GM03348 (cell line): ENCODE measurements at places on chromosomes 5 and 9.

- DNase-seq: no peak
Measured at GRCh38 chr5:178392931-178393394, 160.4 kb upstream of the PHYKPL start.

DNA sequence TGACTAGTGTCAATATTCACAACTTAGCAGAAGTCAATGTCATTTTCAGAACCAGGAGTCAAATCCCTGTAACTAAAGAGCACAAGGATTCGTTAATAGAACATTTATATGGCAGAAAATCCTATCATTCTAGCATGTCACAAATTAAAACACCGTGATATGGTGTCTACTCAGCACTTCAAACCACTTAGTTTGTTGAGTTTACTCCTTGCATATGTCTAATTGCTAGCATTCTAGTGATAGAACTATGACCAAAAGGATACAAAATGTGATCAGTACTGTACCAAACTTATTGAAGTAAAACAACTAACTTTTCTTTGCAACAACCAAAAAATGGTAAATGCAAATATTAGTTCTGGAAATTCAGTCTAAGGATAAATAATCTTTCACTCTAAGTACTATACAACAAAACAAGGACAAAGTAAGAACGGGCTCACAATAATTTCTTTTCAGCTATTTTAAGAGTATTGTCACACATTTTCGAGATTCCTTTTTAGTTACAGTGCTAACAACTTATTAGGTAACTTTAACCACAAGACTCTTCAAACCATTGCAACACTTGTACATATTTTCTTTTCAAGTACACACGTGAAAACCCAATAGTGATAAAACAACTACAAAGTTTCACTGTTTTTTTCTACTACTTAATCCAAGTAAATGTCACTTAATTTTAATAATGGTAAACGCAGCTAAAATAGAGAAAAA, 845.2 kb upstream of the CDH10 start:
- no peak for DNase-seq

- no peak for DNase-seq
Measured at GRCh38 chr5:180974612-180975315, 13.9 kb upstream of the BTNL3 start.

- DNase-seq: no peak
Measured at GRCh38 chr5:9201761-9202160, 344.1 kb downstream of the SEMA5A start.

GRCh38 chr5:66324357-66324756, 180.3 kb downstream of the SREK1 start:
- no peak for DNase-seq

DNA sequence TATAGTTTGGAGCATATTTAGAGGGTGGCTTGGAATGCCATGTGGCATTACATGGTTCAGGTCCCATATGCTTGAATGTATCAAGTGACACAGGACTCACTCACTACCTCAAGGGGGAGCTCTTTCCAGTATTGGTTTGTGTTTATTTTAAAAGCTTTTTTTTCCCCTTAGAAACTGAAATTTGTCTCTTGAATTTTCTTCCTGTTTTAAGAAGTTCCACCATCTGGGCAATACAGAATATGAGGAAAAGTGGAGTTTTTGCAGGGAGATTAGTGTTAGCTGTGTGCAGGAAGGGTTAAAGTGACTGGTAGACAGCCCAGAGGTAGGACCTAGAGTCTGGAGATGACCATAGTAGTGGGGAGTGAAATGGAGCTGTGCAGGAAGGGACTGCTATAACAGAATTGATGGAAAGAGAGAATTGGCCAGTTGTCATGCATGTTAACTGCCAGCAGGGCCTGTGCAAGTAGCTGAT, 36.6 kb downstream of the CTNNA1 start:
- DNase-seq: peak; percentile 39

DNA sequence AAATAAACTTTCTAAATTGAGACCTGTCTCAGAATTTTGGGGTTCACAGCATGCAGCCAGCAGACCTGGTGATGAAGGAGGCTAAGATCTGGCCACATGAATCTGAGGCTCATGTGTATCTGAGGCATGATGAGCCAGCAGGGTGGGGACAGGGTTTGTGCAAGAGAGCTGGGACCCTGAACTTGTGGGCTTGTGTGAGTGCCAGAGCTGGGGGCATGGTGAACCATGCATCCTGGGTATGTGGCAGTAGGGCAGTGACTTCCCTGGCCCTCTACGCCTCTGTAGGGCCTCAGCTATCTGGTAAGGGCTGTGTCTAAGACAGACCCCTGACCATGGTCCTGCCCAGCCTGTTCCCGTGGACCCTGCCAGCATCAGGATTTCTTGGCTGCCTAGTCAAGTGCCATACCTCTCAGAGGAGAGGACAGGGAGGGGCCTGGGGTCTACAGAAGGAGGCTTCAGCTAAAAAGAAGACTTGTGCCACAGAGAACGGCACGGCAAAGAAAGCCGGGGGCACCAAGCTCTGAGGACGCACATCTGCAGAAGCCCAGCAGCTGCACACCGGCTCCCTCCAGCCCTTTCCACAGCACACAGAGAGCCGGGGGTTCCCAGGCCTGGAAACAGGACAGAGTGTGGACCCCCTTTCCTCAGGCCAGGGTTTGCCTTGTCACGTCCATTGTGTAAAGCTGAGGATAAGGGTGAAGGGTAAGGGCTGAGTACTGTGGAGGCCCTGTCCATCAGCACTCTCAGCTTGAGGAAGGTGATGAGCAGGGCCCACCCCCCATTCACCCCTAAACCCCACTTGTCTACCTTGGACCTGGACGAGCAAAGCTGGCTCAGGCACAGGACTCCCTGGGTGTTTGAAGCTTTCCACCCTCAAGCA, 130.1 kb downstream of the MRPL36 start:
- DNase-seq: no peak

GRCh38 chr9:91420501-91421127, 3.0 kb downstream of the NFIL3 start:
- DNase-seq: no peak

DNA sequence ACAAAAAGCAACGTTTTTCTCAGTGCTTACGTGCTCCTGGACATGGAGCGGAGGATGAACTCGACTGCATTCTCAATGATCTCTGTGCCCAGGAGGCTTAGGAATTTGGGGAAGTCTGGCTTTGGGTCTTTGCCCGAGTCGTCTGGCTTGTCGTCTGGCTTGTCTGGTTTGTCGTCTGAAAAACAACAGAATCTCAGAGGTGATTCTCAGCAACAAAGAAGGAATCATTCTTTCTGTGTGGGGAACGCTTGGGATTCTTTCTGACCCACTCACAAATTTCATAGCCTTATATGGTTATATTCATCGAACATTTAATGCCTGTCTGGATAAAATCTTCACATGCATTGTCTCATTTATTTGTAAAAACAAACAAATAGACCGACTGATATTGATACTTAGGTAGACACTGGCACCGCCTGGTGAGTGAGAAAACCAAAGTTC, 4.7 kb downstream of the C5orf46 start:
- peak; percentile 4 for DNase-seq

DNA sequence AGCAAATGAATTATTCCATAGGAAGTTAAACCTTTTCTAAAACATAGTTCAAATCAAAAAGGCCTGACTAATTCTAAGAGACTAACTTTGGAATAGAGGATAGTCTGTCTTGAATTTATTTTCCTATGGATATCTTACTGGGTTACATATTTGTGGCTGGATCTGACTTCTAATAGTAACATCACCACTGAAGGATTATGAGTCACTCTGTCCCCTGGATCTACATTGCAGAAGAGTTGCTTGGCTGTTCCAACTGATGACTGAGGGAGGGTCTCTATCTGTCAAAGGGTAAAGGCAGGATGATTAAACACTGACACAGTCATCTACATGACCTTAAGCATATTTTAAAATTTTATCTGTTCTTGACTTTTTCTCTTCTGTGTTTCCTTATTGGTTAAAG, 119.6 kb upstream of the FST start:
- peak; percentile 67 for DNase-seq

- no peak for DNase-seq
Measured at GRCh38 chr5:177610770-177611445, 11.0 kb downstream of the B4GALT7 start.

- no peak for DNase-seq
Measured at GRCh38 chr9:127300886-127301447, 36.4 kb downstream of the GARNL3 start.

GRCh38 chr5:31492869-31493268, 39.0 kb downstream of the DROSHA start:
- no peak for DNase-seq

DNA sequence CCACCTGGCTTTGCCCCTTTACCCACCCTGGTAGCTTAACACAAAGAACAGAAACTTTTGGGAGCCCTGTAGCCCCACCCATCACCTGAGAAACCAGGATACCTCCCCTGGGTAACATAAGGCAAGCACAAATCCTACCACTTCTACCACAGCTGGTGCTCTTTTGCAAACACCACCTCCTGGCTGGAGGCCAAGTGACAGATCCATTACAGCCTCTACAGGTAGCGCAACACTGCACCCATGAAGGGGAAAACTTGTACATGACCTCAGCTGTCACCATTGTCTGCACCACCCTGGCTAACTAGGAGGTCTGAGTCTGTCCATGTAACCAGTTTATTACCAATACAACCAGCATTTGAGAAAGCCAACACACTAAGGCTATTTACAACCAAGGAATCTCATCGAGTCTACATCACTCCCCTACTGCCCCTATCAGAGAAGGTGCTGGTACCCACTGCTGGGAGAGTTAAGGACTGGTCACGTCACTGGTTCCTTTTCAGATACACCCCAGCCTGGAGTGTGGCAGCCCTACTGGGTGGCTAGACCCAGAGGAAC, 128.6 kb downstream of the PJA2 start:
- no peak for DNase-seq

GRCh38 chr5:167348980-167349379, 942.5 kb upstream of the WWC1 start:
- no peak for DNase-seq

DNA sequence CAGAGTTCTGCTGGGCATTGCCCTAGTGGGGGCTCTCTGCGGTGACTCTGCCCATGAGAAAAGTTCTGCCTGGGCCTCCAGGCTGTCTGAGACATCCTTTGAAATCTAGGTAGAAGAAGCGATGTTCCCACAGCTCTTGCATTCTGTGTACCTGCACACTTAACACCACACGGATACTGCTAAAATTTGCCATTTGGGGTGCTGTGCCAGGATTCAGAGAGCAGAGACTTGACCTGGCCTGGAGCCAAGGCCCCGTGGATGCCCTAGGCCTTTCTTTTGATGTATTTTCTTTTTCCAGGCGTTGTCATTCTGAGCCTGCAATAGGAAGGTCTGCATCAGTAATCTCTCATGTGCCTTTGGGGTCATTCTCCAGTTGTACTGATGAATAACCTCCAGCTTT, 89.3 kb upstream of the IL12B start:
- DNase-seq: no peak

DNA sequence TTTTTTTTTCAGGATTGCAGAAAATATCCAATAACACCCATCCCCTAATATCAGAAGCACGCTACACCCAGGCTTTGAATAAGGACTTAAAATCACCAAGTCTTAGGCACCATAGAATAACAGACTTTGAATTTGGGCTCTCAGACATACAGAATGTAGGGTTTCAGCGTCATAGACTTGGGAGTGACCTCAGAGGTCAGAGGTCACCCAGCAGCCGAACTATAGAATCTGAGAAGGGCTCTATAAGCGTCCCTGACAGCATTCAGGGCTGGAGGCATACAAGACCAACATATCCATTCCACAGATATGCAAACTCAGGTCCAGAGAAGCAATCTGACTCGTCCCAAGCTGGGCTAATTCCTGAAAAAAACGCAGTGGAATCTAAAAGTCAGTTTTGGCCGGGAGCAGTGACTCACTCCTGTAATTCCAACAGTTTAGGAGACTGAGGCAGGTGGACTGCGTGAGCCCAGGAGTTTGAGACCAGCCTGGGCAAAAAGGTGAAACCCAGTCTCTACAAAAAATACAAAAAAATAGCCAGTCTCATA, 34.7 kb downstream of the SLC6A7 start:
- no peak for DNase-seq

GRCh38 chr5:148708854-148709253, 54.5 kb upstream of the HTR4 start:
- DNase-seq: no peak

- DNase-seq: no peak
Measured at GRCh38 chr5:56055859-56056258, 61.1 kb upstream of the IL6ST start.

DNA sequence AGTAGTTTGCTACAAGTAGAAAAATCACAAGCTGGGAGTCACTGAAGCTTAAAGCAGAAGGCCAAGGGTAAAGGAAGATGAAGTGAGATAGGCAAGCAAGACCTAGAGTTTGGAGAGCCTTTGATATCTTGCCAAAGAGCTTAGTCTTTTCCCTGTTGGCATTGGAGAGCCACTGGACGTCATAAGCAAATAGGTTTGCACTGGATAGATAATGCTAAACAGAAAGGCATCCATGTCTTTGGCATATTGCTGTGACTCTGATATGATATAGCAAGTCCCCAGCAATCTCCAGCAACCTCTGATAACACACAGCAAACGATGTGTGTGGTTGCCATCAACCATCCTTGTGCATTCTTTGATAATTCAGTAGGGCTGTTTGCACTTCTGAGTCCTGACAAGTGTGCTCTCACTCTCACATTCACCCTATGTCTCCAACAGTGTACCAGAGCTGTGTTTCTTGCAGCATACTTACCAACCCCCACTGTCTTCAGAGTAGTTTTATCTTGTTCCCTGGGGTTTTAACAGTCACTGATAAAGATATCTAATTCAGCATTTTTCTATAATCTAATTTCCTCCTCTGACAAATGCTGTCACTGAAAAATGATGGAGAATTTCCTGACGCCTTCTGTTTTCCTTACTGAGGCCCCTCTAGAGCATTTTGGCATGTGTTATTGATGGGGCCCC, 16.9 kb upstream of the FREM1 start:
- no peak for DNase-seq

GRCh38 chr9:129081388-129081904, 535 bp downstream of the DOLPP1 start:
- DNase-seq: peak; percentile 98

- no peak for DNase-seq
Measured at GRCh38 chr5:112799661-112800060, 61.4 kb upstream of the SRP19 start.

DNA sequence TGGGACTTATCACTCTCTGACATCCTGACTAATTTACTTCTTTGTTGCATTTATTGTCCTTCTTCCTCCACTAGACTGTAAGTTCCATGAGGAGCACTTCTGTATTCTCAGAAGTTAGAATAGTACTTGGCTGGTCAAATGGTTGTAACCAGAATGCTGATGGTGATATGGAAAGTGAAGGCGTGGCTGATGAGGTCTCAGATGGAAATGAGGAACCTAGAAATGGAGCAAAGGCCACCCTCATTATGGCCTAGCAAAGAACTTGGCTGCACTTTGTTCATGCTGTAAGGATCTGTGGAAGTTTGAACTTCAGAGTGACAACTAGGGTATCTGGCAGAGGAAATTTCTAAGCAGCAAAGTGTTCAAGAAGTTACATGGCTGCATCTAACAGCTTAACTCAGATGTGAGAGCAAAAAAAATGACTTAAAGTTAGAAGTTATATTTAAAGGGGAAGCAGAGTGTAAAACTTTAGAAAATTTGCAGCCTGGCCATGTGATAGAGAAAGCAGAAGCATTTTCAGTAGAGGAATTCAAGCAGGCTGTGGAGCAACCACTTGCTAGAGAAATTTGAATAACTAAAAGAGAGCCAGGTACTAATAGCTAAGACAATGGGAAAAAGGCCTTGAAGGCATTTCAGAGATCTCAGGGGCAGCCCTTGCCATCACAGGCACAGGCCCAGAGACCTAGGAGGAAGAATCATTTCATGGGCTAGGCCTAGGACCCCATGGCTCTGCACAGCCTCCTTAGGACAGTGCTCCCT, 14.9 kb upstream of the SLC22A5 start:
- DNase-seq: no peak

GRCh38 chr5:173638126-173639040, 21.9 kb upstream of the BOD1 start:
- no peak for DNase-seq

GRCh38 chr5:142281008-142281367, 43.8 kb downstream of the SPRY4 start:
- DNase-seq: no peak
